ENCODE measurements at places on chromosomes 6 and 20.

- no peak for DNase-seq
Observed at GRCh38 chr6:35359346-35359743, 17.0 kb downstream of the PPARD start.

- no peak for DNase-seq
Observed at GRCh38 chr6:112879920-112880413, 532.8 kb downstream of the RFPL4B start.

GRCh38 chr6:13243033-13243432 lies 85.3 kb downstream of the TBC1D7 start:
- DNase-seq, result no peak

- no peak for DNase-seq
Observed at GRCh38 chr6:43740961-43741764, 28.8 kb upstream of the VEGFA start.

GRCh38 chr6:16521528-16521927 lies 239.7 kb downstream of the ATXN1 start:
- DNase-seq, result no peak

DNA sequence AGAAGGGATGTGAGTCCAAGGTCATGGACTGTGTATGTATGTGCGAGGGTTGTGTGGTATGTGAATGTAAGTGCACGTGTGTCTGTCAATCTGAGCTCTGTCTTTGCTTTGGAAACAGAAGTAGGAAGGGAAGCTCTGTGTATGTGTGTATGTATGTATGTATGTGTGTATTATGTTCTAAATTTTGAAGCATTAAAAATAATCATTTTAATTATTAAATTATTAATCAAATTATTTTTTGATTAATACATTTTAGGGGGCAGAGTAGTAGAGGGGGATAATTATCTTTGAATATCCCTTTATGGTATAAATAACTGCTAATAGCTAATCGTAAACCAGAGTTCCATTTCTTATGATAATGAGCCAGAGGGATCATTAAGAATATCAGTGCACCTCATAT lies 42.8 kb downstream of the SH3BGRL2 start:
- no peak for DNase-seq

DNA sequence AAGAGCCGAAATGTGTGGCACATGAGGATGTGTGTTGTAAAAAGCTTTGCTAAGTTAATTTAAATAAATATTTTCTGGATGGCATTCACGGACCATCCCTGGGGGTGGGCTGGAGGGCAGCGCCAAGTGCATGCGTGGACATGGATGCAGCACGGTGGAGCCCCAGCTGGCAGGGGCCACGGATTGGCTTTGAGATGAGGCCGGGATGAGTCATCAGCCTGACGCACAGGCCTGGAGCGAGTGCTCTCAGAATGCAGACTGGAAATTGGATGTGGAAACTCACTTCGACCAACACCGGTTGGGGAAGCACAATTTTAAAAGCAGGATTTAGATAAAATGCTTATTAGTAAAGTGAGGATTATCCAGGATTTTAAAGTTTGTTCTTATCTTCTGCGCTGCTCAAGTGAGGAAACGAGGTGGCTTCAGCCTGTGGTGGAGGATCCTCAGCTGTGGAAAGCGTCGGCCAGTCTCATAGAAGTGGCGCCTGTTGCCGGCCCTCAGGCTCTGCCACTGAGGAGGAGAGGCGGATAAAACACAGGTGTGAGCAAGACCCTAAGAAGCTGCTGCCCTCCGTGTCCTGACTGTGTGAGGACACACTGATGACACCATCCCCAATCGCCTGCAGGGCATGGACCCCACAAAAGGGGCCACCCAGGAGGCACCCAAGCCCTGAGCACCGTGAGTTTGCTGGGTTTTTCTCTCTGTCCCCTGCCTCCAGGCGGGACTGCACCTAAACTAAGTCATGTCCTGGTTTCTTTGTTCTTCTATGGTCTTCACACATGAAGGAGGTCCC lies 279.7 kb downstream of the CDH4 start:
- no peak for DNase-seq

DNA sequence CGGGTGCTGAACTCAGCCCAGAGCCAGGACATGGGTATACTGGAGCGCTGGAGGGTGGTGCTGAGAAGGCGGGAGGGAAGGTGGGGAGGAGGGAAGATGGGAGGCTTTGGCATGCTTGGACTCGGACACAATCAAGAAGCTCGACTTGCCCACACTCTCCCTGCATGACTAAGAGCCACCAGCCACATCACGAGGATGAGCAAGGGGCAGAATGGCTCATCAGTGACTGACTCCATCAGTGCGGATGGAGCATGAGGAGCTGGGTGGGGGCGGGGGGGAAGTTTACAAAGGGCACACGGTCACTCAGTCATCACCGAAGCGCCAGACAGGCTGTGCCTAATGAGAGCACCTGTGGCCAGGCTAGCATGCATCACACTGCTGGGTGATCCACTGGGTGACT lies 222.8 kb downstream of the KIF16B start:
- DNase-seq, result no peak

GRCh38 chr20:555976-556385 lies 12.4 kb upstream of the CSNK2A1 start:
- peak; percentile 17 for DNase-seq

GRCh38 chr20:60123096-60123495 lies 164.9 kb downstream of the CDH26 start:
- DNase-seq, result no peak

- no peak for DNase-seq
Observed at GRCh38 chr6:136784910-136785746, 7.1 kb downstream of the MAP3K5 start.

- DNase-seq, result no peak
Observed at GRCh38 chr20:62872862-62873261, 11.2 kb upstream of the TCFL5 start.

DNA sequence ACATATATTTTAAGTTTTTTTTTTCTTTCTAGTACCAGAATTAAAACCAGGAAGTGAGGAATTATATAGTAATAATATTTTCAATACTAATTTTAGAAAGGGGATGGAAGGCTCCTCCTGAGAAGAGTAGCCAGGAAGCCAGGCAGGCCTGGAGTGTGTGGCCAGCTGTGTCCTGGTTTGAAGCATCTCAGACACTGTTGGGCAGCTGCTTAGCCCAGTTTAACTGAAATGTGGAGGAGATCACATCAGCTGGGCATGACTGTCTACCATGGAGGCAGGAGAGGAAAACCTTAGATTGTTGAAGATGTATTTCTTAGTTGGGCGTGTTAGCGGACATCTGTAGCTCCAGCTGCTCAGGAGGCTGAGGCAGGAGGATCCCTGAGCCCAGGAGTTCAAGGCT lies 142.2 kb downstream of the ARID1B start:
- no peak for DNase-seq

DNA sequence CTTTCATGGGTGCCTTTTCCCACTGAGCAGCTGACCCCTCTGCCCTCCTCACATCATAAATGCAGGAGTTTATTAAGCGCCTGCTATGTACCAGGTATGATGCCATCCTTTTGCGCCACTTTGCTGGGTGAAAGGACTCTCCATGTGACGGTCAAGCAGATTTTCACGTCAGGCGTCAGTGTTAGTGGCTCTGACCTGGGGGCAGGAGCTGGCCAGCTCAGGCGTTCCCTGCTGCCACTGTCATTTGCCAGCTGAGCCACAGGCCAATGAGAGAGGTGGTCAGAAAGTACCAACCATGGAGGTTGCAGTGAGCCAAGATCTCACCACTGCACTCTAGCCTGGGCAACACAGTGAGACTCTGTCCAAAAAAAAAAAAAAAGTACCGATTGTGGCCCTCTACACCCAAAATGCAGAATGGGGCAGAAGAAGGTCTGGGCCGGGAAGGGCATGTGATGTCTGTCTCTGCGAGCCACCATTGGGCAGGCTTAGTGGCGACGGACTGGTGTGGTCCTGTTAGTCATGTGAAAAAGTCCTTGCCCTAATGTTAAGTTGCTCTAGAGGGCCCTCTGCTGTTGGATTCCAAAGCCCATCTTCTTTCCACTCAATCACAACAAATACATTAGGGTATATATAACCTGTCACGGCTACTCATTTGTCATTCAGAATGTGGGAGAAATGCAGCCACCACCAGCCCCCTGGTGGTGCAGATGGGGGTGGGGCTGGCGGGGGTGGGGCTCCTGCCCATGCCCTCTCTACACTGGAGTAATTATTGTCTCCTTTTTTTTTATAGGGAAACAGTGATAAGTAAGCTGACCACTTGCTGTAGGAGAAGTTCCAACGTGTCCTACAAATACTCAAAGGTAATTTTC lies 18.4 kb upstream of the SLC22A1 start:
- DNase-seq, result peak; percentile 62

GRCh38 chr6:143549949-143550268 lies 38.4 kb upstream of the FUCA2 start:
- DNase-seq, result no peak

GRCh38 chr6:1625794-1626435 lies 16.2 kb downstream of the FOXC1 start:
- DNase-seq, result no peak

DNA sequence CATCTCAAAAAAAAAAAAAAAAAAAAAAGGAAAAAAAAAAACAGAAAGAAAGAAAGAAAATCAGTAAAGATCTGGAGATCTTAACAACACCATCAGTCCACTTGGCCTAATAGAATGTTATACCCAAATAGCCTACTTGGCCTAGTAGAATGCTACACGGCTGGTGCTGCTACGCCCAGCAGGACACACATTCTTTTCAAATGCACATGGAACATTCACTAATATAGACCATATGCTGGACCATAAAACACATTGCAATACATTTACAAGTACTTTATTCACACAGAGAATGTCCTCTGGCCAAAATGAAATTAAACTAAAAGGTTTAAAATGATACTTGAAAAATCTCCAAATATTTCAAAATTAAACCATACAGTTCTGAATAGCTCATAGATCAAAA lies 80.0 kb upstream of the TNFAIP3 start:
- no peak for DNase-seq

DNA sequence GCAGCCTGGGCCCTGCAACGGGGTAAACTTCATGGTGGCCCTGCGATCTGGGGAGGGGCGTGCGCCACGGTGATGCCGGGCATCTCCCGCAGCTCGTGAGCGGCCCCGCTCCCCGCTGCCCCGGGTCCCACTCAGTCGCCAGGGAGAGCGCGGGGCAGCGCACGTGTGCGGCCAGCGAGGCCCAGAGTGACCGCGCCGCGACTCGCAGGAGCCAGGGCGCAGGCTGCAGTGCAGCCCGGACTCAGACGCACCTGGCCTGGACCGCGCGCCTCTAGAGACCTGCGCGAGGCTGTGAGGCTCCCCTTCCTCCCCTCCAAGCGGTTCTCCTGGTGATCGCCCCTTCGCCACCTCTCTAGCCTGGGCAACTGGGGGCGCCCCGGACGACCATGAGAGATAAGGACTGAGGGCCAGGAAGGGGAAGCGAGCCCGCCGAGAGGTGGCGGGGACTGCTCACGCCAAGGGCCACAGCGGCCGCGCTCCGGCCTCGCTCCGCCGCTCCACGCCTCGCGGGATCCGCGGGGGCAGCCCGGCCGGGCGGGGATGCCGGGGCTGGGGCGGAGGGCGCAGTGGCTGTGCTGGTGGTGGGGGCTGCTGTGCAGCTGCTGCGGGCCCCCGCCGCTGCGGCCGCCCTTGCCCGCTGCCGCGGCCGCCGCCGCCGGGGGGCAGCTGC lies 652 bp downstream of the BMP6 start:
- DNase-seq, result peak; percentile 36

DNA sequence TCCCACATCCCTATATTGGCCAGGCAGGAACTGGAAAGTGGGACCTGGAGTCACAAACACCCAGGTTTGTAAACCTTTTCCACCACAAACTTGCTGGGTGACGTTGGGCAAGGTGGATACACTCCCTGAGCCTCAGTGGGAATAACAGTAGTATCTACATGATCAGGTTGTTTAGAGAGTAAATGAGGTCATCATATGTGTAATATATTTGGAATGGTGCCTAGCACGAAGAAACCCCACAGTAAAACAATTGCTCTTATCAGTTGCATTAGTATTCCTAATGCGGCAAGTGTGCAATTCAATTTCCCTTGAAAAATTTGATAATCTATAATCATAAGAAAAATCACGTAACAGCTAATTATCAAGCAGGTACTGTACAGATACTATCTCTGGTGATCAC lies 51.9 kb downstream of the HIVEP2 start:
- DNase-seq, result no peak

DNA sequence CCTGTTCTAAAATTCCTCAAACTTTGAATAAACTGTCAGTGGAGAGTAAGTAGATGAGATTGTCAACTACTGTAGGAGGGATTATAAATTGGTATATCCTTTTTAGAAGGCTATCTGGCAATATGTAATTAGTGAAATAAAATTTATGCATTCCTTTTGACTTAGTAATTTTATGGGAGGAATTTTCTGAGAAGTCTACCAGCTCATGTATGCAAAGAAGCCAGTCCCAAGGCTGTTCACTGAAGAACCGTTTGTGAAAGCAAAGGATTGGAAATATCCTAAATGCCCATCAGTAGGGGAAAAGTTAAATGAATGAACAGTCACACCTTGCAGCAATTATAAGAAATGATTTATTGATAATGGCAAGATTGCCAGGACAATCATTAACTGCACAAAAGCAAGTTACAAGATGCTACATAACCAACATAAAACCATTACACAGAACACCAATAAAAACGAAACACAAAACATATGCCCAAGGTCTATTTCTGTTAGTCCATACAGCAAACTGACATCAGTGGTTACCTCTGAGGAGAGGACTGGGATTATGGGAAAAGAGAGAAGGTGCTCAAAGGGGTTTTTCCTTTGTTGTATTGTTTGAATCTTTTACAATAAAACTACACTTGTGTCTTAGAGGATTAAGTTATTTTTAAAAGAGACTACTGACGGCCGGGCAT lies 4.6 kb upstream of the DSTN start:
- no peak for DNase-seq

DNA sequence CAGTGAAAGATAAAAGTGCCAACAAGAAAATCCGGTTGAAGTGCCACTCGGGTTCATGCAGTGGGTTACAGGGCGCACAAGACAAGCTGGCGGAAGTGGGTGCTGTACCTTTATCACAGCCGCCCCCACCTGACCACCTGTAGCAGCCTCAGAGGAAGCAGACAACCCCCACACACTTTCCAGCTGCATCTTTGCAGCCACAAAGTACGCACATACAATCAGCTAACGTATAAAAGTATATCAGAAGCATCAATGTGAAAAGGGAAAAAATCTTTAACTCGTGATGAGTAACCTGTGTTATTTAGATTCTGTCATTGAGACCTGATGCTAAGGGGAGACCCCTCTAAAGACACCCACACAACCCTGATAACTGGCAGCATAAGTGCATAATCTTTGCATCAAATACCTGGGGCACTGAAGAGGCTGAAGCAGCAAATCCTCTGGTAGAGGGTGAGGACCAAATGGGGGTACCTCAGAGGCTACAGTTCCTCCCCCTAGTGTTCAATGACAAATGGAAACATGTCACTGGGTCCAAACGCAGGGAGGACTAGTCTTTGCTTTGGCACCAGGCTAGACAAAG lies 22.1 kb downstream of the BACH2 start:
- DNase-seq, result no peak

- DNase-seq, result no peak
Observed at GRCh38 chr6:111154981-111155380, 67.7 kb downstream of the SLC16A10 start.

- no peak for DNase-seq
Observed at GRCh38 chr6:113381959-113382358, 475.2 kb upstream of the MARCKS start.

DNA sequence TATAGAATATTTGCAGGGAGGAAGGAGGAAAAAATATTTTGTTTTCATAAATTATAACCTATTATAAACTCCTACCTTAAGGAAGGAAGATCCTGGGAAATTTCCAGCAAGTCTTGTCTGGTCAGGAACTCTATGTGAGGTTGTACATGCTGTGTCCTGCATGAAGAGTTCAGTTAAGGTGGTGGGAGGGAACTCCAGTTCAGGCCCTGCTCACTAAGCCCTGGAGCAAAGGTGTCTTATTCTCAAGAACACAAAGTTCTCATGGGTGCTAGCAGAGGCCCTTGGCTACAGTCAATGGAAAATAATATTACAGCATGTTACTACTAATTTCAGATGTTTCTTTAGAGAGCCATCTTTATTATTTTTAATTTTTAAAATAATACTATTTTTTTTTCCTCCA lies 3.8 kb upstream of the OGFRL1 start:
- DNase-seq, result no peak

All from HEK293T (cell line).